ENCODE measurements at places on chromosomes 3 and 15.

GRCh38 chr15:81006124-81006523 lies 5.4 kb downstream of the TLNRD1 start:
- DNase-seq: no peak

GRCh38 chr15:93045191-93045785 lies 43.7 kb downstream of the RGMA start:
- DNase-seq: no peak

DNA sequence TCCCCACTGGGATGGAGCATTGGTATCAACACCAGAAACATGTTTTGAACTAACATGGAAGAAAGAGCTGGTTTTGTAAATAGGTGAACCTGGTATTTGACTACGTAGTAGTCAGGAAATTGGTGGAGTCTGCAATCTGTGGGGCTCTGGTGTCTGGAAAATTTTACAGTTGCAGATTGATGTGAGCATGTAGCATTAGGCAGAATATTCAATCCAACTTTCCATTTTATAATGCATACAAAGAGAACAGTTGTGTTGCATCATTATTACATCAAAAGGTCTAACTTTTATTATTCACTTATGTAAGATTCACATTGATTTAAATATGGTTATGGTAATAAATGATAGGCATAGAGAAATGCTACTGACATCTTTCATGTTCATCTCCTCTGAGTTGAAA lies 340.0 kb downstream of the ZNF385D start:
- DNase-seq: no peak

DNA sequence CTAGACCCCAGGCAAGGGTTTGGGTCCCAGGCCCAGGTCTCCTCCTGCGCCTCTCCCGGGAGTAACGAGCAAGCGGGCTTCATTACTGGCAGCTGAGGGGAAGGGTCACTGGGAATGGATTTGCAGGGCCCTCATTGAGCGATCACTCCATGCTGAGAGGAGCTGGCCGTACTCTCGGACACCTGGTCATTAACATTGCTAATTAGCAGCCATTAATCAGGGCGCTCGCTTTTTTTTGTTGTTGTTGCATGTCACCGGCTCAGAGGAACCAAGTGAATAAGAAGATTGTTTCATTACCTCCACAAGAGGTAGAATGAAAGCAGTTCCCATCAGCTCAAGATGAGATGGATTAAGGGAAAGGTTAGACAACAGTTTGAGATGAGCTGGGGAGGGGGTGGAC lies 293.0 kb upstream of the ATP11B start:
- no peak for DNase-seq

DNA sequence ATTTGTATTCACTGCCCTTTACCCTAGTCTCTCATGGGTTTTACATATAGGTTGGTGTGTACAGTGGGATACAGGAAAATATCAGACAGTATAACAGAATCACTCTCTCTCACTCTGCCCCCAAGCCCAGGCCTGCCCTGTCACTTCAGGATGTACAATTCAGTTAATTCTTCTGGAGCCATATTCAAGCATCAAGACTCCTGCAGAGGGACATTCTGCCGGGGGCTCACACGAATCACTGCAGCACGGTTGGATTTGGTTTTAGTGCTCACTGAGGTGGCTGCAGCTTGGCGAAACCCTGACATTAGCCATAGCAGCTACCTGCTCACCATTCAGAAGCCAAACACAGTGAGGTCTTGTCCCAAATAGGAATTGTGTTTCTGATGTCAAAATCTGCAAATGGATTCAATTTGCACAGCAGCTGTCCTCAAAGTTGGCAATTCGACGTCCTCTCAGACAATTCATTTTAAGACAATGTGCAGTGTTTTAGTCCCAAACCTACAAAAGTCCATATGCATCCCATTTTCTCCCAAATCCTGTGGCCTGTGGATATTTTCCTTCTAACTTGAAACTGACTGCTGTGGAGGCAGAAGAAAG lies 82.9 kb downstream of the CHSY1 start:
- DNase-seq: no peak

DNA sequence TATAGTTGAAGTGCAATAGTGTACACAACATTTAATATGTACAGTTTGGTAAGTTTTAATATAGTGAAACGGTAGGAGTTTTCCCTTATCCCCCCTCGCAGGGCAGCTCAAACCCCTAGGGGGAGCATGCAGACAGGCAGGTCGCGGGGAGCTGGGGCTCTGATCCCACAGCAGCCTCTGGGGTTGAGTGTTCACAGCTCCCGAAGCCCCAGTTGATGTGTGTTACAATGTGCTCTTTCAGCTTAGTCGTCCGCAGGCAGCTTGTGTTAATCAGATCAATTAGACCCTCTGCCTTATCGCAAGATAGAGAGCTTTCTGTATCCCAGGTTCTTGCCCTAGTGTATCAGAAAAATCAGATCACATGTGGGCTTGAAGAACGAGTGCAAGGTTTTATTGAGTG lies 143.1 kb upstream of the CHRNA7 start:
- no peak for DNase-seq
